ENCODE measurements at places on chromosomes 13 and 19.

DNA sequence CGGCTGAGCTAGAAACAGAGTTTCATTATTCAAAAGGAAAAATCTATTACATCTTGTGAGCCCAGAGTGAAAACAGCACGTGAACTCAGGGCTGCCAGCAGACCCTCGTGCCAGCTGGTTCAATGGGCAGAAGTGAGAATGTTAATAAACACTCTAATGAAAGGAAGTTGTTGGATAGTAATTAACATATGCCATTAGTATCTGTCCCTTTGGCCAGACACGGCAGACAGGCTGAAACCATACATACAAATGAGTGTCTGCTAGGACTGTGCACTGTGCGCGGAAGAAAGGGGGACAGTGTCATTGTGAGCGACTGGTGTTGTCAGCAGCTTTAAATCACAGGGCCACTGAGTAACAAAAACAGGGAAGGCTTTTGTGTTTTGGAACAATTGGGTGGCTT, 121.9 kb upstream of the TSC22D1 start:
- DNase-seq: no peak

DNA sequence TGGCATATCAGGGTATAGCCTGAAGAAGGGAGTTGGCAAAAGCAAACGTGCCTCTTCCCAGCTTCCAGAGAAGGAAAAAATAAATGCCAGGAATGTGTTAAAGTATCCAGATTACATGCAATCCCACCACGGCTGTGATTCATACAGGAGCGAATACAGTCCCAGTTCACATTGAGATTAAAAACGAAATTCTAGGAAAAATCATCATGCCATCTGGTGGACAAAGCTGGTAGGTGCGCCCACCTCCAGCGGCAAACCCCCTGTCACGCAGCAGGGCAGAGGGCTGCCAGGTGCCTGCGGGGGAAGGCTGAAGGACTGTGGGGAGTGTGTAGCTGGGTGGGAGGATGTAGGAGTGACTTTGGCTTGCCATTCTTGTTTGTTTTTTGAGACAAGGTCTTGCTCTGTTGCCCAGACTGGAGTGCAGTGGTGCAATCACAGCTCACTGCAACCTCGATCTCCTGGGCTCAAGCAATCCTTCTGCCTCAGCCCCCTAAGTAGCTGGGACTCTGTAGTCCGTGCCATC, 6.4 kb upstream of the DMWD start:
- peak; percentile 68 for DNase-seq

DNA sequence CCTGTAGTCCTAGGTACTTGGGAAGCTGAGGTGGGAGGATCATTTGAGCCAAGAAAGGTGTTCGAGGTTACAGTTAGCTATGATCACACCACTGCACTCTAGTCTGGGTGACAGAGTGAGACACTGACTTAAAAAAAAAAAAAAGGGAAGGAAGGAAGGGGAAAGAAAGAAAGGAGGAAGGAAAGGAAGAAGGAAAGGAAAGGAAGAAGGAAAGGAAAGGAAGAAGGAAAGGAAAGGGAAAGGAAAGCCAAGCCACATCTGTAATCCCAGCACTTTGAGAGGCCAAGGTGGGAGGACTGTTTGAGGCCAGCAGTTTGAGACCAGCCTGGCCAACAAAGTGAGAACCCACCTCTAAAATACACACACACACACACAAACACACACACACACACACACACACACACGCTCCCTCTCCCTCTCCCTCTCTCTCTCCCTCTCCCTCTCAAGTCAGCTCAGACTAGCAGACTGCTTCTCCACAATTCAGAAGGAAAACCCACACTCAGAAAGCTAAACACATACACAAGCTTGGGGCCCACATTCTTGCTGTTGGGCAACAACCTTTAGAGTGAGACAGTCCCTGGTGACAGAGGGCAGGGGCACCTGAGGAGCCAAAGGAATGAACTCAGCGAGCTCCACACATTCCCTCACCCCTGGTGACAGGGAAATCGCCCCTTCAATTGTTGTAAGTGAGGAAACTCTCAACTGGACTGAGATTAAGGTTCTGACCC, 2.7 kb downstream of the ZNF709 start:
- DNase-seq: no peak

DNA sequence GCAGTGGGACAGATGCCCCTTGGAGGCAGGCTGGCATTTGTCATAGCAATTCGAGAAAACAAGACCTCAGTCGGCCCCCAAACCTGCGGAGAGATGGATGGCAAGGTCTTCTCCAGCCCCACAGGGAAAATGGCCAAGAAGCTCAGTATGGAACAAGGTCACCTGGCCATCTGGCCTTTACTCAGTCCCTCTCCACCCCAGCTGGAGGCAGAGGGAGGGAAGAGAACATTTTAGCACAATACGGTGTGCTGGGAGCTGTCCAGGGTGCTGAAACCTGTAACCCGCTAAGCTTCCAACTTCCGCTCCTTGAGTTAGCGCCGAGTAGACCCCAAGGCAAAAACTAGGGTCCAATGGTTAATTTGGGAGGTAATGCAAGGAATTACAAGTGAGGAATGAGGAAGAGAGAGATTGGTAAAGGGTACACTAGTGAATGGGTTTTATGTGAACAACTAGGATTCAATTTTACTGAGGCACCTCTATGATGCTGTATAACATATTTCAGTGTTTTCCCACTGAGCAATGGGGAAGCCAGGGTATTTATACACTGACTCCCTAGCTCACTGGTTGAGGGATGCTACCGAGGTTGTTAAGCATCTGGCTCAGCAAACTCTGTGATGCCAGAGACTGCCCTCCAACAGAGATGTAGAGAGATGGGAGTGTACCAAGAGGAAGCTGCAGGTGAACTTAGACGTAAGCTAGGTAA, 64.3 kb downstream of the CACNA1A start:
- peak; percentile 31 for DNase-seq

- DNase-seq: no peak
Measured at GRCh38 chr13:113875429-113875815, 11.5 kb upstream of the GAS6 start.

DNA sequence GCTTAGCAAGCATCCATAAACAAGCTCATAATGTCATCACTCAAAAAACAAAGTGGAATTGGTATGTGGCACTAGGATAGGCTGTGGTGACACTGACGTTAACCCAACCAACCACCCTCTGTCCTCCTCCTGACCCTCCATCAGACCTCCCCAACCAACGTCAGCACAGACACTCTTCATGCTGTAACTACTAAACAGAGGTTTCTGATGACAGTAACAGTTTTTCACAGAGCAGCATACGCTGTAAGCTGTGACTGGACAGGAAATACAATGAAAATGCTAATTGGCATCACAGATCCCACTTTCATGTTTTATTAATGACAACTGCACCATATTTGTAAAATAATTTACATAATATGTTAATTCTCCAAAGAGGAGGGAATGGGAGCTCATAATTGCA, 238.0 kb downstream of the IRS2 start:
- DNase-seq: no peak

DNA sequence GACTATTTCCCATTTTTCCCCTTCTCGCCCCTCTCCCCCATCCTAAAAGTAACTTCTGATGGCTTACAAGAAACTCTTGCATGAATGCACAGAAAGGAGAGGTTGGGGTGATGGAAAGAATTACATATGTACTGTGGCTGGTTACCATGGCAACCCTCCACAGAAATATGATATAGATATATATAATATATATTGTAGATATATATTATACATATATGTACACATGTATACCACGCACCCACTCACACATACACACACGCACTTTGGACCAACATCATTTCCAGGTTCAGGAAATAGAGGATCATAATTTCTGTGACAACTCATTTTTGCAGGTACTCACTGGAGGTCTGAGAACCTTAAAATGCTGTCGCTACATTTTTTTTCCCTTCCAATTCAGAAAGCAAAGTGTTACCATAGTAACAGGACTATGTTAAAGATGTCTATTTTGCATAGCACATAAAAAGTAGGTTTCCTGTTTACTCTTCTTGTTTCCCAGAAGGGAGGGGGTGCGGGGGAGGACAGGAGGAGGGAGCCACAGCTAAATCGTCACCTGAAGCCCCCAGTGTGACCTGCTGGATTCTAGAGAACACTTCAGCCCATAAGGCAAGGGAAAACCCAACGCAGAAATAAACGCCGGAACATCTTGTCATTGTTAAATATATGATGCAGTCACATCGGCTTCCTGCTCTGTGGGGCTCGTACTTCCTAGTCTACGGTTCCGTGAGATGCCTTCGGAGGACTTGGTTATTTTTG, 44.7 kb downstream of the EFNB2 start:
- DNase-seq: no peak

GRCh38 chr19:38047049-38047438, 140.0 kb downstream of the SIPA1L3 start:
- DNase-seq: no peak

DNA sequence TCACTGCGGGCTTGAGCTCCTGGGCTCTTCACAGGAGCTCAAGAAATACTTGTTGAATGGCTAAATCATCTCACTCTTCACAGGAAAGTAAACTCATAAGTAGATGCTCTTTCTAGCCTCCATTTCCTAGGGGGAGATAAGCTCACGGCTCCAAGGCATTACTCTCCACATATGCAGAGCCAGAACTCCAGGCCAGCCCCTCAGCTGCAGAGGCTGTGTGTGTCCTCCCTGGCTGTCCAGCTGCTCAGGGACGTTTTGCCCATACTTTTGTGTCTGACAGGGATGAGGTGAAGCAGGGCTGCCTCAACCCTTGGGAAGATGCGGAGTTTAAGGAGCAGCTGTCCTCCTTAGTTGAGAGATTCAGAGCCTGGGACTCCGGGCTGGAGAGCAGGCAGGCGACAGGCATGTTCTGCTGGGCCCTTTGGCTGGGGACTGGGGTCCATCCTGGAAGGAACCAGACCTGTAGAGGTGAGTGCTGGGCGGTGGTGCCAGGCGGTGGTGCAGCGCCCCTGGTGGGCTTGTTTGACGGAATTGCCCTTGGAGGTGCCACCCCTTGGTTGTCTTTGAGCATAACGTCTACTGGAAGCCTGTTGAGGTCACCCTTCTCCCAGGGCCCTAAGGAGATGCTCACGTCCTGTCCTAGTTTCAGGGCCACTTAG, 20.5 kb upstream of the SLC15A1 start:
- no peak for DNase-seq

GRCh38 chr13:49690133-49690994, 922 bp downstream of the EBPL start:
- no peak for DNase-seq

DNA sequence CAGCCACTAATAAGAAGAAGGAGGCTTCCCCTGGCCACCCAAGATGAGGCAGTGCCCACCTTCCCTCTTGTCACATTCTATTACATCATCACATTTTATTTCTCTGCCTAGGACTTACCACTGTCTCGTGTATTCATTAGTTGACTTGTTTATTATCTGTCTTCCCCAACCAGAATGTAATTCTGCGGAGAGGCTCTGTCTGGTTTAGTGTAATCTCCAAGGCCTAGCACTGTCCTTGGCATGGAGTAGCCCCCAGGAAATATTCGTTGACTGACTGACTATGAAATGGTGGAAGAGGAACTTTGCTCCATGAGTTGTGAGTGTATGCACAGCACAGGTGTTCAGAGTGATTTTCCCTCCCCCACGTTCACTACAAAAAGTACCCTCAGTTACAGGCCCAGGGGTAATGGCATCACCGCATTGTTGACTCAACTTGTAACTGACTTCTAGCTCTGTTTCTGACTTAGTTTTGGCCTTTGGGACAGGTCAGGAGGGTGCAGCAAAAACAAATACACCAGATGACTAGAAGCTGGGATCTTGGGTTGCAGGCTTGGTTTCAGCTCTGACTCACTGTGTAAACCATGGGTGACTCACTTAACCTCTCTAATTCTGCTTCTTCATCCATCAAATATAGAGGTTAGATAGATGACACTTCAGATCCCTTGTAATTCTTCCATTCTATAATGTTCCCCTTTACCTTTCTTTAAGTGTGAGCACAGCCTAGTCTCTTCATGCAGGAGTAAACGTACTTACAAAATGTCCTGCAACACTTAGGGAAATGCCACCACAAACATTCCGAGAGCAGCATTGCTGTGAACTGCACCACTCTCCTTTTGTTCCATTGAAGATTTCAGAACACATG, 229.7 kb downstream of the KCNRG start:
- no peak for DNase-seq

DNA sequence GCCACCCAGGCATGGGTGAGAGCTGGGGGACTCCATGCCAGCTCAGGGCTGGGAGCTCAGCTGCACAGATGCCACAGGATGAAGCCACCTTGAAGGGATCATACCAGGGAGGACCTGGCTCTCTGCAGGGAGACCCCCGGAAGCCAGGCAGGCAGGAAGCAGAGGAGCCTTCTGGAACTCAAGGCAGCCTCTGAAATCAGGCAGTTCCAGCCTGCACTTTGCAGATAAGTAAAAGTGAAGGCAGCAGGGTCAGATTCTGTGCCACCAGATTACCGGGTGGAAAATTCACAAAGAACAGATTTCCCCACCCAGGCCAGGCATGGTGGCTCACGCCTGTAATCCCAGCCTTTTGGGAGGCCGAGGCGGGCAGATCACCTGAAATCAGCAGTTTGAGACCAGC, 2.5 kb downstream of the TMEM259 start:
- DNase-seq: no peak

DNA sequence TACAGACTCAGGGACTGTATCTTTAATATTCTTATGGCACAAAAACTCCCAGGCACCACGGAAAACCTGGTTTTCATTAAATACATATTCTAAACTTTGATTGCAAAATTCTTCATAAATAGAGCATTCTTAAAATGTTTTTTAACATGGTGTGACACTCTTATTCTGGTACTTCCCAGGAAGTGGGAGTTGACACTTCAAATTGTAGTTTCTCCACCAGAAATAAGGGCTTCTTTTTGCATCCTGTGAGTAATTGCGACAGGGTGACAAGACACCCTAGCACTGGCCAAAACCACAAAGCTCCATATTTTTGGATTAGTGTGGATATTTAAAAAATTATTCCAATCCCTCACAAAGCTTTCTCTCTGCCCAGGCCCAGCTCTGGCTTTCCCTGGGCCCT, 43.6 kb upstream of the MTIF3 start:
- DNase-seq: no peak

DNA sequence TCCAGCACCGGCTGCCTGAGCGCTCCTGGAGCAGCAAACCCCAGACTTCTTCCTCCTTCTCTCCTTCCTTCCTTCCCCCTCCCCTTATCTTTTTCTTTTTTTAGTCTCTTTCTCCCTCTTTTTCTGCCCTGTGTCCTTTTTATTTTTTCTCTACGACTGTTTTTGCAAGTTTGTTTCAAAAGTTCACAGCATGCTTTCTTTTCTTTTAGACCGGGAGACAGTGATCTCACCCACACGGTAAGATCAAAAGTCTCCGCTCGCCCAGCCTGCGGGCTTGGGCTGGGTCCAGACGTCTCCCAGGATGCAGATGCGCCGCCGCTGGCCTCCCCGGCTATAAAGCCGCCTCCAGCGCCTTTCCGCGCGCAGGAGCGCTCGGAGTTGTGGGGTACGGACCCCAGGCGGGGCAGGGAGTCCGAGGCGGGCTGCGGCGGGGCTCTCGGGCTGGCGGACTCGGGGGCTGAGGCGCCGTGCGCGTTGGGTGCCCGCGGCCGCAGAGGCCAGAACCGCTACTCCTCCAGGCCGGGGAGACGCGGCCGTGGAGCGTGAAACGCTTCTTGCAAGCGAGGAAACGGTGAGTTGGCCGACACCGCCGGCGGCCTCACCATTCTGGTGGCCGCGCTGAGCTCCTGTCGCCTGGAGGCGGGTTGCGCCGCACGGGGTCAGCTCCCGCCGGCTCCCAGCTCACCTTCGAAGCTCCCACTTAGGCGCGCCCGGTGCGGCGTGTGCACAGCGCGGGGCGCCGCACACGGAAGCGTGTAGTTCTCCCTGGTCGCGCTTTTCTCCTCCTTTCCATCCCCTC, 2.0 kb upstream of the TSHZ3 start:
- DNase-seq: peak; percentile 68
